ENCODE measurements at places on chromosomes 2 and 18.

DNA sequence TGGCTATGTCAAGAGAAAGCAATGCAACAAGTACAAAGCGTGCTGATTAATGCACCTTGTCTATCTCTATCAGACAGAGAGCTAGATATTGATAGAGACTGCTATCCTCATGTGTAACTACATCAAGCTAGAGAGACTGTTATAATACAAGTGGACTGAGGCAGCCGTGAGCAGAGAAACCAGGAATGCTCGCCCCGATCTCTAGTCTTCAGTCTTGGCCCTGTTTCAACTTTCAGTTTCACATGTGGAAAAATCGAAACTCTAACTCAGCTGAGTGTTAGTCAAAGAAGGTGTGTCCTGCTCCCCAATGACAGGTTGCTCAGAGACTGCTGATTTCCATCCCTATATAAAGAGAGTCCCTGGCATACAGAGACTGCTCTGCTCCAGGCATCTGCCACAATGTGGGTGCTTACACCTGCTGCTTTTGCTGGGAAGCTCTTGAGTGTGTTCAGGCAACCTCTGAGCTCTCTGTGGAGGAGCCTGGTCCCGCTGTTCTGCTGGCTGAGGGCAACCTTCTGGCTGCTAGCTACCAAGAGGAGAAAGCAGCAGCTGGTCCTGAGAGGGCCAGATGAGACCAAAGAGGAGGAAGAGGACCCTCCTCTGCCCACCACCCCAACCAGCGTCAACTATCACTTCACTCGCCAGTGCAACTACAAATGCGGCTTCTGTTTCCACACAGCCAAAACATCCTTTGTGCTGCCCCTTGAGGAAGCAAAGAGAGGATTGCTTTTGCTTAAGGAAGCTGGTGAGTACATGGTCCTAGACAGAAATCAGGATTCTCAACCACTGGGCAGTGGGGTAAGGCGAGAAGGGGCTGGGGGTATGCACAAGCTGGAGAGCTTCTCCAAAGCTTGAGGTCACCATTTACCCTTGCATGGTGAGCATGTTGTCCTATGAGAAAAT is at the start of gene RSAD2:
RSAD2 (plus strand) TSS at position 376 of the 903 bp plus-strand sequence; CDS start at position 400, 24 bp downstream.
- no peak for DNase-seq

DNA sequence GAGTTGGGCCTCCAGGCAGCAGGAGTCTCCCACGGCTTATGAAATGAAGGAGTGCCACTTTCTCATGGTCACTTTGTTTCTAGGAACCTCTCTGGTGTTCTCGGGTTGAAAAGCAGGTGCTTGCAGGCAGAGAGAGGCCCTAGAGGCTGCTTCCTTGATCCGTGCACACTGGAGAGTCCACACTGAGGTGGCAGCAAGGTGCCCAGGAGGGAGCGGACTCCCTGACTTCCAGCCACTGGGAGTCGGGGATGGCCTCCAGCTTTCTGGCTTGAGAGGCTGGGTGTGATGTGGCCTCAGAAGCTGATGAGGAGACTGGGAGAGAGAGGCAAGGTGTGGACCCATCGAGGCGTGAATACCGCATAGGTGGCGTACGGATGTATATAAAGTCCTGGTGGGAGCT is 221.8 kb downstream of the AGAP1 start:
- DNase-seq: no peak

- DNase-seq: no peak
These were observed 143.4 kb downstream of the NR4A2 start for GRCh38 chr2:156189143-156189542.

DNA sequence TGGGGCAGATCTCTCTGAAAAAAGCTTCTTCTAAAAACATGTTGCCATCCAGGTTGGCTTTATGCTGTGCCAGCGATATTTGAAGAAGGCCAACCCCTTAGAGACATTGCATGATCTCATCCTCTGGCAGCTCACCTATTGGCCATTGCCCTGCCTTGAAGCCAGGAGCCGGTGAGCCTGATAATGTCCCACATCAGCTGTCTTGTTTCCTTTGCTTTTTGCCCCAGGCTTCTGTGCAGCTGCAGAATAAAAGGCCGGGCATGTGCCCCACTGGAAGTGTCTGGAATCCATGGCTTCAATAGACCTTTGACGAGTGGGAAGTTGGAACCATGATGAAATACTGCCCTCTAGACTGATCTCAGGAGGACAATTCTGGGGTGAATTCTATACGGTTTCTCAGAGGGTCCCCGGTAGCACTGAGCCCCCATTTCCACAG is 523.5 kb upstream of the ZEB2 start:
- DNase-seq: peak; percentile 64

DNA sequence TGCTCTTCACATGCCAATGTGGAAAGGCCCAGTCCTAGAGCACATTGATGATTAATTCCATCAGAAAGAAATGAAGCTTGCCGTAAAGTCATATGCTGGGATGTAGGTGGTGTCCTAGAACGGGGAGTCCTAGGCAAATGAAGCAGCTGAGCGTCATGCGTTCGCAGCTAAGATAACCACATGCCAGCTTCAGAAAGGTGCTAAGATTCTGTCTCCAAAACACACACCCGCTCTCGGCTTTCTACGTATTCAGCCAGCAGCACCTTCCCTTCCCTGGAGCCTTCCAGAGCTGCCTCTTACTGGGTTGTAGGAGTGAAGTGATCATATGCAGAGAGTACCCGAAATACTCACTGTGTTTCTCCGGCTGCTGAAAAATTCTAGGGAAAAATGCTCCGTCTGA is 421.6 kb upstream of the ID2 start:
- no peak for DNase-seq

GRCh38 chr2:146982393-146982846 is 862.4 kb upstream of the ACVR2A start:
- no peak for DNase-seq

DNA sequence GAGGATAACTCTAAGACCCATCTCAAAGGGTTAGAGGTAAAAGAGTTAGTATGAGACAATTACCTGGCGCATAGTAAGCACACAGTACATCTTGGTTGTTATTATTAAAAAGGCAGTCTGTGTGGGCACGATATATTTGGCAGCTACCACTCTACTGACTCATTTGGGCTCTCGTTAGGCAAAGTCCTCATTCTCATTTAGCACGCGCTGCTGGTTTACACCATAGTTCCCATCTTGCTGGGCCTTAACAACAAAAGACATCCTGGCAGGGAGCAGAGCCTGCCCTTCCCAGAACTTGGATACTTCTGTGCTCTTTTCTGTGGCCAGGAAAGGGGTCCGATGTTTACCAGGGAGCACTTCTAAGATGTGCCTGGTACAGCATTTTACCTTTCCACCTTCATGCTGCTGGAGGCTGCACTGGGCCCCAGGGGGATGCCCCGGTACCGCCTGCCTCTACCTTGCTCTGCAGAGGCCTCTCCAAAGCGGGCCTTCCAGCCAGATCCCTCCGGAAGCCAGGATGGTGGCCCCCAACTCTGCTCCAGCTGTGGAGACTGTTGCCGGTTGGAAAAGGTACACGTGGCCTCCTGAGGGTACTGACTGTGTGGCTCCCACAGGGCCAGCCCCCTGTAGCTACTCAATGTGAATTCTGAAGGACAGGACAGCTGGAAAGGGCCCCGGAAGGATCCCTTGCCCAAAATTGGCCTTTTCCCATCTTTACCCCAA is 15.0 kb downstream of the GLI2 start:
- DNase-seq: no peak

GRCh38 chr2:127146820-127147502 is 40.0 kb upstream of the BIN1 start:
- DNase-seq: no peak

- DNase-seq: no peak
These were observed 50.4 kb downstream of the POLR1A start for GRCh38 chr2:86055314-86055713.

GRCh38 chr2:111058264-111058663 is 62.5 kb upstream of the BCL2L11 start:
- DNase-seq: no peak

GRCh38 chr18:58252166-58252565 is 208.1 kb downstream of the NEDD4L start:
- DNase-seq: no peak

Data from ELF-1 (cell line).